ENCODE measurements at places on chromosomes 2 and 18.

GRCh38 chr2:74585406-74586185, 31.1 kb downstream of the DOK1 start:
- no peak for DNase-seq

- DNase-seq: no peak
Measured at GRCh38 chr2:108073415-108074072, 87.2 kb downstream of the SLC5A7 start.

DNA sequence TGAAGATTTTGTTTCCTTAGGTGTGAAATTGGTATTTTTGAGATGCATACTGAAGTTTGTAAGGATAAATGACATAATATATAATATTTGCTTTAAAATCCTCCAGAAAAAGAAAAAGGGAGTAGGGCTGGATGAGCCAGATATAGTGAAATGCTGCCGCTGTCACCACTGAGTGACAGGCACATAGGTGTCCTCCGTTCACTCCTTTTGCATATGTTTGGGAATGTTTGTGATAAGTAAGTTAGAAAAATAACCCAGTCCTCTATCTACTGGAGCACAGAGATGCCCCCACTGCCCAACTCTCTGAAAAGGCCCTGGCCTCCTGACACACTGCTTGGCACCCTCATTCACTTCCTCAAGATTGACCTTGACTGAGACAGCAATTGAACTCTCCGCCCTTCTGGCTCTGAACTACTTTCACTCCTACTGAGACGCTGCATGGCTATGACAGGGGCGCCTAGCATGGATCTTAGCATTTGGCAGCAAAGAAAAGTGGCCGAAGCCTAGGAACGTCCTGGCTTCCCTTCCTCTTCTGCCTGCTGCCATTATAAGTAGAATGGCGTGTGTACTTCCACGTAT, 10.1 kb downstream of the ID2 start:
- no peak for DNase-seq

DNA sequence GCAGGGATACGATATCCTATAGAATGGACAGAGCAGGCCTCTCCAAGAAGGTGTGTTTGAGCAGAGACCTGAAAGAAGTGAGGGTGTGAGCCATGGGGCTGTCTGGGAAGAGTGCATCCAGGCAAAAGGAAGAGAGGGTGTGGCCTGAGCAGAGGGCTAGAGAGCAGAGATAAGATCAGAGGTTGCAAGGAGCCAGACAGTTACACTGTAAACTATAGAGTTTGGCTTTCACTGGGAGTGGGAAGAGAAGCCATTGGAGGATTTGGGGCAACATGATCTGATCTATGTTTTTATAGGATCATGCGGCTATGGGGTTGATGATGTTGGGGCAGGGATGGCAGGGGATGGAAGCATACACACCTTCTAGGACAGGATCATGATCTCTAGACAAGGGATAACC, 124.1 kb upstream of the MAP3K20 start:
- DNase-seq: no peak

GRCh38 chr2:207244971-207245925, 79.5 kb upstream of the KLF7 start:
- no peak for DNase-seq

GRCh38 chr2:102439065-102439695, 16.2 kb downstream of the IL18RAP start:
- no peak for DNase-seq

- DNase-seq: no peak
Measured at GRCh38 chr2:224055101-224055500, 16.0 kb upstream of the SERPINE2 start.

DNA sequence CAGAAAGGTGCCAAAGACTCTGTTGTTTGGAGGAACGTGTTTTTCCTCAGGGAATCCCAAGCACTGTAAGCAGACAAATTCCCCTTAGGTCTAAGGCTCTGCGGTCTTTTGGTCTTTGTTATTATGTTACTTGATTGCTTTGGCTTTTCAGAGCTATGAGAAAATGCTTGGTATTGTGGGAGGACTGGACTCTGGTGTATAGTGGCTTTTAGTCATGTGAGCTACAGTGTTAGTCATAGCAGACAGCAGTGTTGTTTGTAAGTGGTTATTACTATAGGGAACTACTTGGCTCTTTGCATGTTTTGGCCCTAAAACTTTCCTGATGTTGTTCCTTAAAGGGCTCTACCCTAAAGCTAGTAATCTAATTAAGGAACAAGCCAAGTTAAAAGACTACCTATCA, 956.2 kb upstream of the LRATD1 start:
- no peak for DNase-seq

DNA sequence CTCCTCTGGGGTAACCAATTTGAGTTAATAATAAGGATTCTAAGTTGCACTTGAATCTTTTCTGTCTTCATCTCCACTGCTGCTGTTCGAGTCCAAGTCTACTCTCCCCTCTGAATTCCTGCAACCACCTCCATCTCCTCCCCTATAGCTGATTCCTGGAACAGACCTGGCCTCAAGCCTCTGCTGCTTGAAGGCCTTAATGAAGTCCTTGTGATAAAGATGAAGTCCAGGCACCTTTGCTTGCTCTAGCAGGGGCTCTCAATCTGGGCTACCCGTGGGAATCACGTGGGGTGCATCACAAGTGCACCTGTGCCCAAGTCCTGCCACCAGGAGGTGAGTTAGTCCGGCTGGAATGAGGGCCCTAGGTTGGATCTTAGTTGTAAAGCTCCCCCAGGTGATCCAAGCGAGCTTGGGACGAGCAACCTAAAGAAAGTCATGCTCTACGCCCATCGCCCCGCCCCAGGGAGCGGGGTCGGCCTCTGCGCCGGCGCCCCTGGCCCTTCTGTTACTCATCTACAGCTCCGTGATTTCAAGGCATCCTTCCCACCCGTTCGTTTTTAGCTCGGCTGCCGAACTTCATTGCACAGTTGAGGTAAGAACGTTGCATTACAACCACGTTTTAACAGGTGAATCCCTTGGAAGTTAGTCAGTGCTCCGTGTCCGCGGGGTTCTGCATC, 905 bp upstream of the IAH1 start:
- DNase-seq: no peak

DNA sequence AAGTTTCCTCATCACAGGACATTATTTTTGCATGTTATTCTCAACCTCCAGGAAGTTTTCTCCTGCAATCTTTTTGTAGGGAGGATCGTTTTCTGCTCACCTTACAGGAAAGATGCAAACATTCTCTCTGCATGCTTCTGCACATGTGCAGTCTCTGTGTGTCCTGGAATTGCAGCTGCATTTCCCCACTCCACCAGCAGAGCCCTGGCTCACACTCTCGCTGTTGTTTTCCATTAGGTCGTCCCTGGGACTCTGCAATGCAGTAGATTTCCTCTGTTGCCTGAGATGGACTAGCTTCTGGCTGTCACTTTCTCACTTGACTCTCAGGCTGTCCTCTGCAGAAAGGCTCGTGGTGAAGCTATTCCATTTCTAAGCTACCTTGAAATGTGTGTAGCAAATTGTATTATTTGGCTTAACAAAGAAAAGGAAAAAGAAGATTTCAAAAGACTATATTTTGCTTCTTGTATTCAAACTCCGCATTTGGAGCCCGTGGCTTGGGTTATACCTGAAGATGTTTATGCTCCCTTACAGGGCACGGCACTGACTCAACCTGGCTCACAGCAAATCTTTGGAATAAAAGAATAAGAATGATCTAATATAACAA, 346.7 kb downstream of the RAD51AP2 start:
- DNase-seq: no peak

GRCh38 chr2:35803126-35803525, 552.5 kb upstream of the CRIM1 start:
- no peak for DNase-seq

- no peak for DNase-seq
Measured at GRCh38 chr2:153059338-153060052, 341.1 kb downstream of the ARL6IP6 start.
